NB4 (cell line): ENCODE measurements at places on chromosomes 7 and 10.

DNA sequence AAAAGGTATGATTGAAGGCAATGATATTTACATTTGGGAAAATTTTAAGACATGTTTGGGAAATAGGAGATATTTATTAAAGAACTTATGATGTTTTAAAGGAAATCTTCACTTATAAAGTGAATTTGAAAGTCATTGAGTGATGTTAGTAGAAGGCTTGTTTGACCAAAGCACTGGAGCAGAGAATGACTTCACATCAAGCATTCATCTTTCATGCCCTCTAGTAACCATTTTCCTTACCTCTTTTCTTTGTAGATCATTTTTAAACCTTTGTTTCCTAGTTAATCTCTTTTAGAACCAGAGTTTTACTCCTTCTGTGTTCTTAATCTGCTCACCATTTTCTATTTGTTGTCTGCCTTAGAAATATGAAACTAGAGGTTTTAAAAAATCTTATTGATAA is 111.3 kb upstream of the FOXP2 start:
- no peak for DNase-seq

DNA sequence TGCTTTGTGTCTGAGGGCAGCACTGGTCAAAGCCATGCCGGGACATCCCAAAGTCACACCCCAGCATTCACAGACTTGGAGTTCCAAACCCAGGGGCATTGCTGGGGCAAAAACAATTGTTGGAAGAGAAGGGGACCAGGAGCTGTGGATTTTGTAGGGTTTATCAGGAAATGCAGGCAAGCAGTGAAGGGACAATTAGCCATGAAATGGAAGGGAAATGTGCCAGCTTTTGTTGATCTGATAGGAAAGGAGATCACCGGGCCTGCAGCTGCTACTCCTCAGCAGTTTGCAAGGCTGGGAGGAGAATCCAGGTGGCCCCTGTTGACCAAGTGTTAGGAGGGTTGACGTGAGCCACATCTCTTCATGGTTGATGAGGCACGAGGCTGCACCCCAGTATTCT is 2.5 kb upstream of the BRI3 start:
- DNase-seq: no peak

- no peak for DNase-seq
These were observed 145.7 kb downstream of the FGFR2 start for GRCh38 chr10:121452581-121452980.

DNA sequence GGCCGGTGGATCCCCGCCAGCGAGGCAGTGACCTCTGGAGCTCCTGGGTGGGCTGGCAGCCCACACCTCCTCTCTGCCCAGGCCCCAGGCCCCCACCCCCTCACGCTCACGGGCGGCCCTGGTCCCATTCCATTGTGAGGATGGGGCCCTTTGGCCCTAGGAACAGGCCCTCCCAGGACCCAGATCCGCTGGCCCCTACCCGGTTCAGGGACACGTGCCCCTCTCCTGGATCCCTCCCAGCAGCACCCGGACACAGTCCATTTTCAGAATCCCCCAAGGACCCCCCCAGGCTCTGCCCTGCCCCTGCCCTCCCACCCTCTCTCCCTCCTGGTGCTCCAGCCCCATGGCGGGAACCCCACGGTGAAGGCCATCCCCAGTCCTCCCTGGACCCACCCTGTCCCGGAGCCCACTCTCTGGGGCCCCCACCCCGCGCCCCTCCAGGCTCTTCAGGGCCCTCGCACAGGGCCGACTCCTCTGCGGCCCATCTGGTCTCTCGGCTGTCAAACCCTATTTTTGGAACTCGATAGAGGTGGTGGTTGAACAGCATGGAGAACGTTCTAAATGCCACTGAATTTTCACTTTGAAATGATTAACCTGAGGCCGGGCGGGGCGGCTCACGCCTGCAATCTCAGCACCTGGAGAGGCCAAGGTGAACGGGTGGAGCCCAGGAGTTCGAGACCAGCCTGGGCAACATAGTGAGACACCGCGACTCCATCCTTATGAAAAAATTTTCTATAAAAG is 8.1 kb downstream of the ADAP1 start:
- no peak for DNase-seq
